Stimulated activated CD8-positive, alpha-beta memory T cell treated with anti-CD3 and anti-CD28 coated beads, Interleukin-2, amount 100 ng/mL, for 48 hours (primary cell): ENCODE measurements at places on chromosomes 1 and 21.

DNA sequence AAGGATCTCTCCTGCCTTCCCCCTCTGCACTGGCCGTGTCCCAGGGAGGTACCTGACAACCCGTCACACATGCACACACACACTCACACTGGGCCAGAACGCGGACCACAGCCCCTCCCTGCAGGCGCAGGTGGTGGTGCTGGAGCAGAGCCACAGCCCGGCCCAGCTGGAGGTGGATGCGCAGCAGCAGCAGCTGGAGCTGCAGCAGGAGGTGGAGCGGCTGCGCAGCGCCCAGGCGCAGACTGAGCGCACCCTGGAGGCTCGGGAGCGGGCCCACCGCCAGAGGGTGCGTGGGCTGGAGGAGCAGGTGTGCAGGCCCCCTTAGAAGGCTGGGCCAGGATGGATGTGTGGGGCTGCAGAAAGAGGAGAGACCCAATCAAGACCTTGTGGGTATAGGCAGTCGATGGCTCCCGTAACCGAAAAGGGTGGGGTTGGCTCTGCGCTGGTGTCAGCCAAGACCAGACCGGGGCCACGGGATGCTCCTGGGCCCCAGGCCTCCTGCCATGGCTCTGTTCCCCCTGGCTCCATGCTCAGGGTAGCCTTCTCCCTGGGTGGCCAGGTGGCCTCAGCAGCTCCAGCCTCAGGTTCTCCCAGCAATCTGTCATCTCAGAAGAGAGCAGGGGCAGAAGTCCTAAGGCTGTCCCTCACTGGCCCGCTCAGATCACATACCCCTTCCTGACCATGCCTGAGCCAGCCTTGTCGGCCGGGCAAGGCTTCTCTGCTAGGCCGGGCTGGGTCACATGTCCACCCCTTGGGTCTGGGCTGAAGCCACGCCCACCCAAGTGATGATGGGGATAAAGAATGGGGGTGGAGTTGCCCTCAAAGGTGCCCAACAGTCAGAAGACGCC lies 8.9 kb downstream of the MFAP2 start:
- DNase-seq = no peak

DNA sequence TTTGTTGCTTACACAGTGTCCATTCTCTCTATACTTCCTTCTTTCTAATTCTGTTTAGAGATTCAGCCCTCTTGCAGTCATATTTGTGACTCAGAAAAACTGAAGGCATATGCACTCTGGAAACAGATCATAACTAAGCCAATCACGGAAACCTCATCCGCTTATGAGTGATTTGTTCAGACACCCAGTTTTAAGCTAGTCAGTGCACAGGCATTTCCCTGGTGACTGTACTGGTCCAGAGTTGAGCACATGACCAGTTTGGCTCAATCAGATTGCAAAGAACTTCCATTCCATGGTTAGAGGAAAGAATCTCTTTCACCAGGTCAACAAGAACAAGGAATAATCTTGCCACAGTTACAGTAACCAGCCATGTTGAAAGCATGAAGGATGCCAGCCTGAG lies 69.2 kb upstream of the SGIP1 start:
- DNase-seq = no peak

GRCh38 chr1:192998536-192998935 lies 60.6 kb downstream of the UCHL5 start:
- no peak for DNase-seq

GRCh38 chr1:64302971-64303370 lies 99.5 kb downstream of the UBE2U start:
- no peak for DNase-seq

DNA sequence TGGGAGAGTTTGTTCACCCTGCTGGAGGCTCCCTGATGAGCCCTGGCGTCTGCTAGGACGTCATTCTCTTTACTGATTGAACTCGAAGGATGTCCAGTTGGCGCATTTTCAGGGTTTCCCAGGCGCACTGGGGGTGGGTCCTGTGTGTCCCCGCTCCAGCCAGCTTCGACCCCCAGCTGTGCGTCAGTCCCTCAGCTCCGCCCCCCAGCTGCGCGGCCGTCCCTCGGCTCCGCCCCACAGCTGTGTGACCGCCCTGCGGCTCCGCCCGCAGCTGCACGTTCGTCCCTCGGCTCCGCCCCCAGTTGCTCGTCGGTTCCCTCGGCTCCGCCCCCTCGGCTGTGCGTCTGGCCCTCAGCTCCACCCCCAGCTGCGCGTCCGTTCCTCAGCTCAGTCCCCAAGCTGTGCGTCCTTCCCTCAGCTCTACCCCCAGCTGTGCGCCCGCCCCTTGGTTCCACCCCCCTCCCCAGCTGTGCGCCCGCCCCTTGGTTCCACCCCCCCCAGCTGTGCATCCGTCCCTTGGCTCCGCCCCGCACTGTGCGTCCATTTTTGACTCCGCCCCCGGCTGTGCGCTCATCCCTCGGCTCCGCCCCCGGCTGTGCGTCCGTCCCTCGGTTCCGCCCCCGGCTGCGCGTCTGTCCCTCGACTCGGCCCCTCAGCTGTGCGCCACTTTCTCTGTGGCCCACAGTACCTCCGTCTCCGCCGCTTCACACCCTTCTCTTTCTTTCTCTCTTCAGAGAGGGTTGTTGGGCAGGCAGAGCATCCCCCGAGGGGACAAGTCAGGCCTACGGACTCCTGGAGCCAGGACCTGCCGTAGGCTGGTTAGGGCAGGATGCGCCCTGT lies 61.3 kb downstream of the FAAP20 start:
- DNase-seq = peak; percentile 97

GRCh38 chr1:21064057-21064456 lies 112.6 kb downstream of the EIF4G3 start:
- no peak for DNase-seq

GRCh38 chr1:176073524-176074157 lies 133.4 kb downstream of the COP1 start:
- DNase-seq = no peak

- DNase-seq = no peak
Observed at GRCh38 chr1:7513081-7513480, 258.0 kb upstream of the VAMP3 start.

GRCh38 chr1:190138266-190138665 lies 339.4 kb downstream of the BRINP3 start:
- DNase-seq = no peak

GRCh38 chr1:106998431-106999002 lies 58.0 kb upstream of the PRMT6 start:
- no peak for DNase-seq

GRCh38 chr1:236534151-236534651 lies 10.4 kb downstream of the LGALS8 start:
- peak; percentile 26 for DNase-seq

- DNase-seq = no peak
Observed at GRCh38 chr1:48652334-48652733, 124.4 kb downstream of the BEND5 start.

DNA sequence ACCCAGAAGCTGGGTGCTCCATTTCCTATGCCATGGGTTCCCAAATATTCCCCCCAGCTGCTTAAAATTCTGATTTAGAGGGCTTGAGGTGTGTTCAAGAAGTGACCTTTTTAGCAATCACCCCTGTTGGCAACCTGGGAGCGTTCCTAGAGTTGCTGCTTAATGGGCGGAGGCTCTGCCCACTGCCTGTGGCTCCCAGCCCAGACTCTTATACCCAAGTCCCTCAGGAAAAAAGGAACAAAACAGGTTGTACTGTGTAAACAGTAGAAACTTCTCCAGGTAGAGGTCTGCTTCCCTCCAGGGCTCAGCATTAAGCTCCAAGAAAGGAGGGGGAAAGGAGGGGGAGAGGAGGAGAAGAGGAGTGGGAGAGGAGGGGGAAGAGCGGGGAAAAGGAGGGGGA lies 14.6 kb upstream of the TENT5C start:
- no peak for DNase-seq

DNA sequence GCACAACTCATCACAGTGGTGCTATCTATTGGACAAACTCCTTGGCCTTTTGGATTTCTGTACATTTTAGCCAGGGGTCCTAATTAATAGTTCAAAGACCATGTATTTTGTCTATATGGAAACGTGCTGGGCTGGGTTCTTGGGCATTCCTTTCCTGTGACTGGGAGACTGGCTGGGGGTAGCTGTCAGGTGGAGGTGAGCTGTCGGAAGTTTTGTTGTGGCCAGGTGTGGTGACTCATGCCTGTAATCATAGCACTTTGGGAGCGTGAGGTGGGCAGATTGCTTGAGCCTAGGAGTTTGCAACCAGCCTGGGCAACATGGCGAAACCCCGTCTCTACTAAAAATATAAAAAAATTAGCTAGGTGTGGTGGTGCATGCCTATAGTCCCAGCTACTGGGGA lies 392.4 kb downstream of the RPS6KC1 start:
- DNase-seq = no peak

- DNase-seq = no peak
Observed at GRCh38 chr1:35475856-35476674, 81.1 kb downstream of the KIAA0319L start.

DNA sequence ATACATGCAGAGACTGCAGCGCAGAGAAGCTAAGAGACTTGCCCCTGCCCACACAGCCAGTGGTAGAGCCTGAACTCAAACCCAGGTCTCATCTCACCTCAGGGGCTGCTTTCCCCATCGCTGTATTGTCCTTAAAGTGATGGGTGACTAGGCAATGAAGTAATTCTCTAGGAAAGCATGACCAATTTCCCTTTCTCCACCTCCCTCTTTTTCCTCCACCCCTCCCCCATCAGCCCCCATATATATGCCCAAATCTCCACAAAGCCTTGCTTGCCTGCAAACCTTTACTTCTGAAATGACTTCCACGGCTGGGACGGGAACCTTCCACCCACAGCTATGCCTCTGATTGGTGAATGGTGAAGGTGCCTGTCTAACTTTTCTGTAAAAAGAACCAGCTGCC lies at the start of gene IL24:
Gene IL24, plus strand, starts transcription at position 269 of the 400 bp plus-strand sequence. CDS start 390 bp downstream, outside the sequence.
- no peak for DNase-seq

DNA sequence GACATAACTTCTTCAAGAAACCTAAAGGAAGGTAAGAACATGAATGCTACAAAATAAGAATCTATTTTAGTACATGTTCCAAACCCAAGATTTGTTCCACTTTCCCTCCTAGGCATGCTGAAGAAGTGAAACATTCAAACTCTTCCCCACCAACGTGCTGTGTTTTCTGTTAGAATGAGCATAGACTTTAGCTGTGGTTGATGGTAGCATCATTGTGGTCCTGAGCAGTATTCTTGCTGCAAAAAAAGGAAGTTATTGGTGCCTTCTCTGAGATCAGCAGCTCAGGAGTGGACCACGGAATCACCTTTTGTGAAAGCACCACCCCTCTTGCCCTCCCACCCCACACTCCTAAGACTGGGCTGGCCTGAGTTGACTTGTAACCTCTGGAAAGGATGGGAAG lies 100.4 kb upstream of the POGK start:
- no peak for DNase-seq

DNA sequence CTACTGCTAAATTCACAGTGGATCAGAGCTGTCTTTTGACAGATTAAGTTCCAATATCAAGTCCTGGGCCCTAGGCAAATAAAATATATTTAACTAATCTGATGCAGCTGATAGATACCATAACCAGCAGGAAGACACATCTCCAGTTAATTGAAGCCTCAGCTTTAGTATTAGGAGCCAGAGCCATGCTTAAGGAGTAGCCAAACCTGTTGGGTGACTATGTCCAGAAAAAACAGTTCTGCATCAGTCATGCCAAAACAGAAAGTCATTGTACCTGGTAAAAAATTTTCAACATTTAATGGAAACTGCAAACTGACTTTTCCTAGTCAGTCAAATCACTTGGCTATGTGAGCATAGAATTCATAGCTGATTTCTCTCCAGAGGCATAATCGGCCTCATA lies 200.5 kb upstream of the RUNX1 start:
- no peak for DNase-seq

DNA sequence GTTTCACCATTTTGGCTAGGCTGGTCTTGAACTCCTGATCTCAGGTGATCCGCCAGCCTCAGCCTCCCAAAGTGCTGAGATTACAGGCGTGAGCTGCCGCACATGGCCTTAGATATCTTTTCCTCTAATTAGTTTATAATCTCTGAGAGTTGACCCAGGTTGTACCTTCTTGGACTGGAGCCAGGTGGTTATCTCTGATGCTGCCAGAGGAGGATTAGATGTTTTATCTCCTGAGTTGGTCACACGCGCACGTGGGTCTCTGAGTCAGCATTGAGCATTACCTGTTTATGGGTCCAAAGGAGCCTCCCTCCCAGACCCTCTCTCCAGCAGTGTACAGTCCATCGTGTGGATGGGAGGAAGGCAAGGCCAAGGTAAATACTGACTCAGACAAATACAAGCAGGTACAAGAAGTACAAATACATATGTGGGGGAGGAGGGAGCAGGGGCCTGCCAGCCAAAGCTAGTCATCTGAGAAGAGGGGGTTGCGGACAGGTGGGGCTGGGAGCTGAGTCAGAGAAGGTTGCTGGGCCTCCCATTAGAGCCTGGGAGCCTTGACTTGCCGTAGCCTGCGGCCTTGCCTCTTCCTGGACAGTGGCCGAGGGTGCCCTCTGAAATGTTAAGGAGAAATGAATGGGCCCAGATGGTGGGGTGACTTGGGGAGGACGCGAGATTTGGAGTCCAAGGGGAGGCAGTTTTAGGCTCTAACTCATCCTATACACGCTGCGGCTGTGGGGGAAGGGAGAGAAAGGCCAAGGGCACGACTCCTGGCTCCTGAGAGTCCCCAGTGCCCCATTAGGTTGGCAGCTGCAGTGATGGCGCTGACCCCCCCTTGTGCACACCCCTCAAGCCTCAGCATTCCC lies 13.1 kb downstream of the IL6R start:
- DNase-seq = no peak

GRCh38 chr1:230292689-230293389 lies 133.3 kb downstream of the PGBD5 start:
- no peak for DNase-seq

DNA sequence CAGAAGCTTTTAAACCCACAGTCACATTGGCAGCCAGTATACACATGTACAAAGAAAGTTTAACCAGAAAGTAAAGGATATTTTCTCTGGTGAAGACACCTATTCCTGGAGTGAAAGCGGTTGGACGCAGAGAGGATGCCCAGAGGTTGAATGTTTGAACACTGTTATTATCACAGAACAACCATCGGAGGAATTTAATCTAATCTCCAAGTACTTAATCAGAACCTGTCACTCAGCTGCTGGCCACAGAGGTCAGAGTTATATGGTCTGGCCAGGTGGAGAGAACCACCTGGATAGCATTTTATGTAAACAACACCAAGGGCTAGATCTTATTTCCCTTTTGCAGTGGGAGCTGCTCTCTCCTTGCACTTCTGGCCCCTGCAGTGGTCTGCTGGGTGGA lies 29.4 kb downstream of the SPATA46 start:
- DNase-seq = no peak

DNA sequence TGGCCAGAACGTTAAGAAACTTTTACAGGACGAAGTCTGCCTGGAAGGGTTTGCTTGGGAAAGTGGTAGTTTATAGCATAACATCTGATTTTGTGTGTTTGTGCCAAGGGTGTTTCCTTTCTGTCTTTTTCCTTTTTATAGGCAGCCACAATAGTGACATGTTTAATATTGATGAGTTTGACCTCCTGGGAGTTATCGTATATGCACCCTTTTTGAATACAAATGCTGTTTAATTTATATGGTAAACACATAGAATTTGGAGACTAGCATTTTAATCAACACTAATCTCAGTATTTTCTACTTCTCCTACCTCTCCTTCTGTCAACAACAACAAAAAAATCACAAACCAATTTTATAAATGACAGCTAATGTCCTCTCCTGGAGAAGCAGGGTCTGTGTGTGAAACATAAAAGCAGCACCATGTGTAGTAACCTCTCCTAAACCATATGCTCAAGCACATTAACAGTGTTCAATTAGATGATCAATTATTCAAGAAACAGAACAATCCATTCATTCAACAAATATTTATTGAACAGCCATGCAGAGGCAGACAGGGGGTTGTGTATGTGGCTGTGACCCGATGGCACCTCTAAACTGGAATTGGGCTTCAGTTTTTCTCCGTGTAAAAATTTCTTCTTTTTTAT lies 604 bp upstream of the FMN2 start:
- DNase-seq = no peak
